ENCODE measurements at places on chromosomes 11 and 22.

DNA sequence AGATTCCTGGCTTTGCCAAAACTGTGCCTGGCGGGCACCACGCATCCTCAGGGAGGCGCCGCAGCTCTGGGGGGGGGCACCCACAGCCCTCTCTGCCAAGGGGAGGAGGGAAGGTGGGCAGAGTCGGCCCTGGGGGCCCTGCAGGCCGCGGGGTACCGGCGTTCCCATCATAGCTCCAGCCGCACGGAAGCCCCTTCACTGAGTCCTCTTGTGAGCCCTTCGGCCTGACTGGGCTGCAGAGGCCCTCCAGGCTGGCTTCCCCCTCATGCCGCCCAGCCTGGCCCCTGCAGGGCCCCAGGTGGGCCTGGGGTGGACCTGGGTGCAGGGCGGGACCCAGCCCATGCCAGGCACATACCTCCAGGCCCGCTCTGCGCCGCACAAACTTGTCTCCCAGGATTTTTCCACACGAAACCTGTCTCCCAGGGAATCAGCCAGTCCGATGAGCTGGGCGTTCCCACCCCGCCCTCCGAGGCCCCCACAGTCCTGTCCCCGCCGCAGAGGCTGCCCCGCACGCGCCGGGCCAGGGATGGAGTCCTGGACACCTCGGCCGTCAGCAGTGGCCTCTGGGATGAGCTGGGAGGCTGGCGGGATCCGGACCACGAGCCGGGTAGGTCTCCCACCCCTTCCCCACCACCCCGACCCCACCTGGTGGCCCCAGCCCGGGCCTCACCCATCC is 1.8 kb upstream of the PKP3 start:
- DNase-seq: no peak

GRCh38 chr11:120135838-120136237 is 2.1 kb downstream of the TRIM29 start:
- no peak for DNase-seq

GRCh38 chr11:68251765-68252164 is 20.0 kb downstream of the C11orf24 start:
- DNase-seq: no peak

GRCh38 chr11:69655479-69656428 is 14.8 kb downstream of the CCND1 start:
- no peak for DNase-seq

- DNase-seq: no peak
Observed at GRCh38 chr11:12889243-12889642, 119.9 kb upstream of the RASSF10 start.

GRCh38 chr22:22031183-22031945 is 48.8 kb upstream of the TOP3B start:
- DNase-seq: no peak

DNA sequence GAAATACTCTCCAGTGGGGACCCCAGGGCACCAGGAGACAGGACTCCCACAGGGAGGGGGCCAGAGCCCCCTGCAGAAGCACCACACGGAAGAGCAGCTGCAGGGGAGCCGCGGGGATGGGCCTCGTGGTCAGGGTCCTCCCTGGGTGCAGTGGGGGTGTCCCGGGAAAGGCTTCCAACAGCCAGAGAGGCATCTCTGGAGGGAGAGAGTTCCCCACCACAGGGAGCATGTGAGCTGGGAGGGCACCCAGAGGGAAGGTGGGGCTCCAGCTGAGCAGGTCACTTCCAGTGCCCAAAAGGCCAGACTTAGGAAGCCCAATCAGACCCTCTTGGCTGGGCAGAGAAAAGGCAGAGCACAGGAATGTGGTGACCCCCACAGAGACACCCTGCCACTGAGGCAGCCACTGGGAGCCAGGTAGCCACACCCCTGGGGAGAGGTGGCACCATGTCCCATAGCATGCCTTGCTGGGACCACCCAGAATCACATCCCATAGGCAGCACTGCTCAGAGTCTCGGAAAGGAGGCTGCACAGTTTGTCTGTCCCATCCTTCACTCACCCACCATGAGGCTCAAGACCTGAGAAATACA is 49.9 kb upstream of the LMO1 start:
- DNase-seq: no peak

- DNase-seq: no peak
Observed at GRCh38 chr22:27213294-27213693, 555.9 kb downstream of the MIAT start.

DNA sequence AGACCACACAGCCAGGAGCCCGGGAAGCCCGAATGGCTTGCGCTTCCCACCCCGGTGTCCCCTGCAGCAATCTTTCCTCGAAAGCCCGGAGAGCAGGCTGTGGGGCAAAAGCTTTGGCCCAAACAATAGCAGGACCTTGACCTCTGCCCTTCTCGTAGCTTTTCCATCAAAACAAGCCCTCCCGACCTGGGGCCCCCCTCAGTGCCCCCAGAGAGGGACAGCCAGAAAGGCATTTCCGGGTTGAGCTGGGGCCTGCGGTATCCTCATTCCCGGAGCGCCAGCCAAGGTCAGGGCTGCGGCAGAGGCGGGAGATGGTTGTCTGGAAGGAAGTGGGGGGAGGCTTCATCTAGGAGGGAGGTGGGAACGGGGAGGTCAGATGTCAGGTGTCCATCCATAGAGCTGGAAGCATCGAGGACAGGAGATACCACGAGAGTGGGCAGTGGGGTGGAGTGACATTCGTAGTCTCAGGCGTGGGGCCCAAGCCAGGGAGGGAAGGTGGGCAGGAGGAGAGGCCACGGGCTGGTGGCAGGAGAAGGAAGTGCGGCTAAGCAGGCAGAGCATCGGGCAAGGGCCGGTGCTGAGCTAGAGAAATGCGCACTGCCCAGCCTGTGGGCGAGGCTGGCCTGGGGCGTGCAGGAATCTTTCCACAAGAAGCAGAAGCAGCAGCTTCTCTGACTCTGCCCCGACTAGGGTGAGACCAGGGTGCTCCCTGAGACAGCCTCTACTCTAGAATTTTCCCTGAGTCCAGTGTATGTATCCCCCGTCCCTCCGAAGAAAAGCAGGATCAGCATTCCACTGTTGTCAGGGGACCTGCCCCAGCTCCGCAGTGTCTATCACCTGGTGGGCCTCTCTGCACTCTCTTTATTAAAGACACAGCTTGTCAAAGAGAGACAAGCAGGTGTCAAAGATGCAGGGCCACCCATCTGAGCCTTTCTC is 14.3 kb downstream of the PDGFB start:
- DNase-seq: no peak

GRCh38 chr11:8261291-8261690 is 2.4 kb downstream of the LMO1 start:
- DNase-seq: no peak
